ENCODE measurements at places on chromosomes 5 and 9. TPM values are rescaled to one million over a fixed set of nuclear protein-coding genes. Genes with fewer than 3 reads are reported as not detected.

The C1QTNF3 gene
- total RNA-seq: 12.7 TPM

The PLAC8L1 gene
- 1.1 TPM for total RNA-seq

DNA sequence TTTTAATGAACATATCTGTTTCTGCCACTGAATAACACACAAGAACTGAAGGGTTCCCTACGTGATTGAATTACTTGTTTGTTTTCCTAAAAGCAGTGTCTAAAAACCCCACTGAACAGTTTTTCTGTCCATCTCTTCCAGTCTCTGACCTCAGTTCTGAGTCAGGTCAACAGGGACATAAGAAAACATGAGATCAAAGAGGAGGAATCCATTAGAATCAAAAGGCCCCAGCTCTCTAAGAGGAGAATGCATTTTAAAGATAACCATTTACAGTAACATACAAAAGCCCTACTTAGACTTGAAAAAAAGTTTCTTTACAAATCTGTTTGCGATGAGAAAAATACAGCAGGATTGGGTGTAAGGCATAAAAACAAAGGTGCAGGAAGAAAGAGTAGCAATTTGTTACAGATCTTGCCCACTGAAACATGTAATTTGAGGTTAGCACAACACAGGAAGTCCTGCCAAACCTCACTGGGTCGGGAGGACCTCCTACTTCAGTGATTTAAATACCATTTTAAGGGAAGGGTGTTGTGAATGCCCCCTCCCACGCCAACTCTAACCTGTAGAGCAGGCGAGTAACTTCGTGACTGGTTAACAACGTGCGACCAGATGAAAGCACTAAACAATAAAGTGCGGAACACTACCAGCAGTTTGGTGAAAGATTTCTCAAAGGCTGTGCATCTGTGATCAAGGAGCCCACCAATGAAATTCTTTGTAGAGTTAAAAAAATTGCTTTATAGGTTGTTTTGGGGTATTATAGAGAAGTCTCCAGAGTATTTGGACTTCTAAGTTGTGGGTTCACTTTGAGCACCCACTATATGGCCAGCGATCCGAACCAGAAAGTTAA, 1.3 kb downstream of the QSOX2 start:
- no peak for DNase-seq

- no peak for DNase-seq
Measured at GRCh38 chr9:21989440-21990189, 4.6 kb downstream of the CDKN2A start.

DNA sequence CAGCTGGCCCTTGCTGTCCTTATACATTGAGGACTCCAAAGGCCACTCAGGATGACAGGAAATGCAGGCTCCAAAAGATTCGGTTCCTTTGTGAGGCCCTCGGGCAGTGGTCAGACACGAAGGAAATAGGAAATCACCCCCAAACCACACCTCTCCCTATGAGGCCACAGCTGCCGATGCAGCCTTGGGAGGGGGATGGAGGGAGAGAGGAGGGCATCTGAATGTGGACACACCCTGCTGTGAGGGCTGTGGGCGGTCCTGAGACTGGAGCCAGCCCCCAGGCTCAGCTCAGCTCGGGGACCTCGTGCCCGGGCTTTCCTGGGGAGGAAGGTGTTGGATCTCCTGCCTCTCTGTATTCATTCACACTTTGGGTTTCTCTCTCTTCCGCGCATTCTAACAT, 2.7 kb upstream of the CLPTM1L start:
- no peak for DNase-seq

- no peak for DNase-seq
Measured at GRCh38 chr5:134075102-134075501, 39.4 kb upstream of the TCF7 start.

GRCh38 chr5:2254406-2254805, 371.7 kb upstream of the IRX4 start:
- no peak for DNase-seq

DNA sequence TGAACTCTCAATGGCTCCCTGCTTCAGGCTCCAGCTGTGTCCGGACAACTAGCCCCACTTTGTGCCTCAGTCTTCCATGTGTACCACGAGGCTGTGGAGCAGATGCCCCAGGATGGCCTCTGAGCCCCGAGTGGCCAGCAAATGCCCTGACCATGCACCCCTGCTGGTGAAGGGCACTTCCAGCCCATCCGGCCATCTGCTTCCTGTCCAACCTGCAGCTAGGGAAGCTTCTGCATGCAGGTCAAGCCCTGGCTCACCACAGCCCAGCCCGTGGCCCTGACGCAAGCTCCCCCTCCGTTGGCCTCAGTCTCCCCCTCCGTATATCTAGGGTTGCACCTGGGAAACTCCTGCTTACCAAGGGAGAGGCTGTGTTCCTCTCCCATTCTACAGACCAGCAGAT, 4.8 kb downstream of the NINJ1 start:
- DNase-seq: no peak

- DNase-seq: no peak
Measured at GRCh38 chr5:72474046-72474500, 33.1 kb downstream of the ZNF366 start.

- DNase-seq: peak; percentile 14
Measured at GRCh38 chr5:180807654-180808414, 5.2 kb upstream of the MGAT1 start.

DNA sequence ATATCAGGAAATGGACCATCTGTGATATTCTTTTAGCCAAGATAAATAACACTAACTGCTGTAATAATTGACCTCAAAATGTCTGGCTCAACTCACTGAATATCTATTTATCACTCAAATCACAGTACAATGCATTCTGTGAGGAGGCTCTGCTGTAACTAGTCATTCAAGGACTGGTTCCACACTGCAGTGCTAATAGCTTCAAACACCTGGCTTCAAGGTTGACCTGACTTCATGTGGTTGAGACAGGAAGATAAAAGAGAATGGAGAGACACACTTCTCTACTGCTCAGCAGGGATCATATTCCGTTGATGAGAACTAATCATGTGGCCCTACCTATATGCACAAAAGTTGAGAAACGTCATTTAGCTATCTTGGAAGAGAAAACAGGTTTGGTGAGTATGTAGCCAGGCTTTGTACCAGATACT, 3.4 kb upstream of the RHOBTB3 start:
- DNase-seq: no peak

GRCh38 chr5:135222171-135222681, 176.8 kb downstream of the MACROH2A1 start:
- peak; percentile 37 for DNase-seq

- DNase-seq: peak; percentile 61
Measured at GRCh38 chr9:34343090-34343489, 13.7 kb downstream of the NUDT2 start.

- DNase-seq: no peak
Measured at GRCh38 chr5:157713830-157714595, 17.2 kb upstream of the THG1L start.

GRCh38 chr5:116415182-116415581, 159.4 kb downstream of the SEMA6A start:
- DNase-seq: no peak

Measured in ureter (tissue), 1 donor.